ENCODE measurements at places on chromosomes 1 and 21.

DNA sequence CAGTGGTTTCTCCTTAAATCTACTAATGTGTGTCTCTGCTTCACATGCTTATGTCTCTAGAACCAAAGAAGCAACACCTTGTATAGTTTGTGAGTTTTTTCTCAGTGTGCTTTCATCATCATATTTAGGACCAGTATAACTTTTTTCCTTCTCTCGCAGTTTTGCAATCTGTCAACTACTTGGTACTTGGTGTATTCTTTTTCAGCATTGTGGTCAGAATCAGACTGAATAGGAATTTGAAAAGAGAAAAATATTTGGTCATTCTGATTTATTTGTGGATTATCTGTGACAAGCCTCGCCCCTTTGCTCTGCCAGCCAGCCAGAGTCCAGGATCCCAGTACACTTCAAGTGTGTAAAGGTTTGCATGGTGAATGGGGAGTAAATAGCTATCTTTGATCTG, 122.3 kb downstream of the C1orf21 start:
- DNase-seq, result no peak

DNA sequence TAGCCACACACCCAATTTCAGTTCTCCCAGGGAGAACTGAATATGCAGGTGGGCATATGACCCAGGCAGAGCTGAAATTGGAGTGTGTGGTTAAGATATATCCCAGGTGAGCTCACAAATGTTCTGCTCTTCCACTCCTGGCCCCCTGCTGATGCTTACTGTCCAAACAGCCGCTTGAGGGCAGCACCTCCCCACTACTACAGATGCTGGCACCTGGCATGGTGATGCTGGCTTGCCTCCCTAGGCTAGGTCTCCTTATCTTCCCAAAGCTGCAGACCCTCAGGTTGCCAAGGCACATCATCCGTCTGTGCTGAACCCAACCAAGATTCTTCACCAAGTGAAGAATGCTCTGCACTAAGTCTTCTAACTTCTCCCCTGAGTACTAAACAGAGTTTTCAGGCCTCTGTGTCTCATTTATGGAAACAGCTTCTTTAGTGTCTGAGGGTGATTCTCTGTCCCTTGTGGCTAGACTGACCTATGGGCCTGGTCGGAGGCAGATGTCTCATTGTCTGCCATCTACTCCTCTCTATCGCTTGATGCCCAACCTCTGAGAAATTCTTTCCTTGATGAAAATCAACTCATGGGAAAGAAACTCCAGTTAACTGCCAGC, 27.2 kb downstream of the XCL1 start:
- peak; percentile 72 for DNase-seq

GRCh38 chr1:225915538-225915991, 8.5 kb downstream of the PYCR2 start:
- DNase-seq, result no peak

GRCh38 chr1:65230731-65231481, 78.4 kb upstream of the DNAJC6 start:
- DNase-seq, result no peak

GRCh38 chr1:115364046-115364779, 26.2 kb upstream of the NGF start:
- DNase-seq, result no peak

DNA sequence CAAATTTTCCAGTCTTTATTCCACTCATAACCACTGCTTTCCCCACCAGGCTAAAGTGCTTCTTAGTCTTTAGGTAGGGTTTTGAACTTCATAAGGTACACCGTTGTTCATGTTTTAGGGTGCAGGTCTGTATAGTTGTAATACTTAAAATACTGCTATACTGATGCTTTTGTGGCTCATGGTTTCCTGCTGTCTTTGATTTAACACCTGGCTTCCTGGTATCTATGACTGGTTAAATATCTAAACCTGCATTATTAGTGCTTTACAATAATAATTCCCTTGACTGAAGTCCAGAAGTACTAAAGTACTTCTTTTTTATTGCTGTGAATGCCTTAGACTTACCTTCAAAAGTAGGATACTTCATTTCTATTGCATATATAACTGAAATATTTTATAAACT, 384.7 kb downstream of the SRGAP2C start:
- DNase-seq, result no peak

DNA sequence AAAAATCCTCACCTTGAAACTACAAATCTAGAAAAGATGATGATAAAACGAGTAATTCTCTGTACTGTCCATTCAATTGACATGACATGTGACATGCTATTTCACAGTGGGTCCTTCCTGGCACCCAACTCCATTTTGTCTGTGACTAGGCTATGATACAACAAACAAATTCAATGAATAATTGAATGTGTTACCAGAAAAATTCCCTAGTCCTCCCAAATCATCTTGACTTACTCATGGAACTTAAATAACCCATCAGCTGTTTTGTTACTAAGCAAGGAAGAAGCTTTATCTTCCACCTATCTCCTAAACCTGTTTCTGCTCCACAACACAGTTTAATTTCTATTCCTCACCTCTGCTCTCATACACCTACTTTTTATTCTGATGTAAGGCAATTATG, 30.4 kb downstream of the B3GALNT2 start:
- no peak for DNase-seq
